ENCODE measurements at places on chromosomes 6 and 20.

DNA sequence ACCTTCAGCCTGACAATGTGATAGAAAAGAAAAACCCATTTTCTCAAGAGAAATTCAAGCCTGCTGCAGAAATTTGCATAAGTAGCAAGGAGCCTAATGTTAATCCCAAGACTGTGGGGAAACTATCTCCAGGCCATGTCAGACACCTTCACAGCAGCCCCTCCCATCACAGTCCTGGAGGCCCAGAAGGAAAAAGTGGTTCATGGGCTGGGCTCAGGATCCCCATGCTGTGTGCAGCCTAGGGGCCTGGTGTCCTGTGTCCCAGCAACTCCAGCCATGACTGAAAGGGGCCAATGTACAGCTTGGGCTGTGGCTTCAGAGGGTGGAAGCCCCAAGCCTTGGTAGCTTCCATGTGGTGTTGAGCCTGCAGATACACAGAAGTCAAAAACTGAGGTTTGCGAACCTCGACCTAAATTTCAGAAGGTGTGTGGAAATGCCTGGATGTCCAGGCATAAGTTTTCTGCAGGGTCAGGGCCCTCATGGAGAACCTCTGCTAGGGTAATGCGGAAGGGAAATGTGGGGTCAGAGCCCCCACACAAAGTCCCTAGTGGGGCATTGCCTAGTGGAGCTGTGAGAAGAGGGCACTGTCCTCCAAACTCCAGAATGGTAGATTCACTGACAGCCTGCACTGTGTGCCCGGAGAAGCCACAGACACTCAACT is 11.8 kb downstream of the ZBTB9 start:
- DNase-seq = no peak

DNA sequence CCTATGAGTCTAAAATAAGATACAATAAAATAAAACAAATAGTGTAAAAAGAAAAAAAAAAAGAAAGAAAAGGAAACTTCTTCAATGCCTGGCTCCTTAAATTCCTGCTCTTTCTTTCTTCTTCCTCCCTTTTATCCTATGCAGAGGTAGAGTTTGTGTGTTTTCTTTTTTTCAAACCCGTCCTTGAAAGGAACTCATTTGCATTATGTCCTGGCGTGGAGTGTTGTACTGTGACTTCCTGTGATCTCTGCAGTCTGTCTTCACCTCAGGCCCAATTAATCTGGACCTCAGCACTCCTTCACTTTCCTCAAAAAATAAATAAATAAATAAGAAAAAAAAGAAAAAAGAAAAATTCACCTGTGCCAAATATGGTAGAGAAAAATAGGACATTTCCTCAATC is 541.9 kb upstream of the SPTLC3 start:
- DNase-seq = no peak

- DNase-seq = no peak
Observed at GRCh38 chr6:70651326-70651905, 16.3 kb upstream of the SMAP1 start.

- no peak for DNase-seq
Observed at GRCh38 chr6:153411070-153411648, 280.1 kb upstream of the RGS17 start.

DNA sequence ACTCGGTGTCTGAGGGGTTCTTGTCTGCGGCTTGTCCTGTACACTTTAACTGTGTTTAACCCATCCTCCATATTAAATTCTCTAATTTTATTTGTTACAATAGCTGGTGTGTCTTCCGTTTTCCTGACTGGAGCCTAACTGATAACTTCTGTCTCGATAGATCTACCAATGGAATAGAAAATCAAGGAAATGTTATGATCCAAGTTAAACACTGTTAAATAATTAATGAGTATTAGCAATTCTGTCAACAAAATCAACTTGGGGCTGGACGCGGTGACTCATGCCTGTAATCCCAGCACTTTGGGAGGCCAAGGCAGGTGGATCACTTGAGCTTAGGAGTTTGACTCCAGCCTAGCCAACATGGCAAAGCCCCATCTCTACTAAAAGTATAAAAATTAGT is 81.7 kb downstream of the DNAH8 start:
- DNase-seq = no peak

- no peak for DNase-seq
Observed at GRCh38 chr6:83593395-83593785, 81.1 kb downstream of the PRSS35 start.

- no peak for DNase-seq
Observed at GRCh38 chr6:52610745-52611355, 34.0 kb upstream of the TRAM2 start.

DNA sequence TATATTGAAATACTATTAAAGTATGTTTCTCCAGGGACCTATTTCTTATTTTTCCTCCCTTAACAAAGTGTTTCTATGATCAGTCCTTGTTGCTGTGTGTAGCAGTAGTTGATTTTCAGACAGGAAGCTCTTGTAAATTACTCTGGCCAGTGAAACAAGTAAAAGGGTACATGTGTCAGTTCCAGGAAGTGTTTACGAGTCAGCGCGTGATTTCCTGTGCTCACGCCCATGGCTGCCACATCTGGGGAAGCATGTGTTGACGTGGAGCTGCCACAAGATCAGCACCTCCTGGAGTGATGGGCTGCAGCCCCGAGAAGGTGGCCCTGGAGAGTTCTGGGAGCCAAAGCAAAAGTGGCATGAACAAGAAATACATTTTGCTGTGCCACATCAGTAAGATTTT is 38.6 kb upstream of the GGTLC1 start:
- no peak for DNase-seq

DNA sequence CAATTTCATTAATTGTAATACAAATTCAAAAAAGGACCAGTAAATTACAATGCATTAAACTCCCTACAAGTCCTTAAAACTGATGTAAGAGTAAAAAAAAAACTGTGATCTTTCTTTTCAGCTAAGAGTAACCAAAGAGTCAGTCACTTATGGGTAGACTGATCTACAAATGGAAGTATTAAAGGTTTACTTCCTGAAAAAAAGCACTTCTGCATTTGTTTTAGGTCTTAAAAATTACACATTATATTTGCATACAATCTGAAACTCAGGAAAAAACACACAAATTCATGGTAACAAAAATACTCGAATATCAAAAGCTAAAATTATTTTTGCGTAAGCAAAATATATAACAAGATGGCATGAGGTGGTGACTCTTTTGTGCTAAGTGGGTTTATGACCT is 23.5 kb downstream of the USP49 start:
- DNase-seq = no peak

DNA sequence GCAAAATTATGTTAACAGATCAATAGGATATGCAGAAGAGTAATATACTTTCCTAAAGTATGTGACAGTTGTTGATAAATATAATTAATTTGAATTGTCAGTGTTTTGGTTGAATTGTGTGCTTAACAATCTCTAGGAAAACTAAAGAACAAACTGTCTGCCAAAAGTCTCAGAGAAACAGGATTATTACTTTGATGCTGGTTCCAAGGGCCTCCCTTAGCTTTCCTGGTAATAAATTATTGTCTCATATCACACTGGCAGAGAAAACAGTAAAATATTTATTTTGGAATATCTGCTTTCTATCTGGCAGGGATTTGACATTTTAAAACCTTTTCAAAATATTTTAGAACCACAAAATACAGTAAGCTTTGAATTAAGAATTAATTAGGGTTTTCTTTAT is 40.1 kb upstream of the CARMIL1 start:
- no peak for DNase-seq

- no peak for DNase-seq
Observed at GRCh38 chr20:34065260-34065659, 46.8 kb downstream of the EIF2S2 start.

GRCh38 chr6:38375341-38375740 is 264.4 kb downstream of the BTBD9 start:
- DNase-seq = no peak

GRCh38 chr6:127590344-127590743 is 13.4 kb downstream of the C6orf58 start:
- DNase-seq = no peak

- DNase-seq = peak; percentile 33
Observed at GRCh38 chr6:157461000-157461915, 80.3 kb downstream of the ZDHHC14 start.

GRCh38 chr20:58907320-58908137 is 55.0 kb downstream of the GNAS start:
- peak; percentile 72 for DNase-seq

- no peak for DNase-seq
Observed at GRCh38 chr20:50085146-50085480, 27.8 kb downstream of the UBE2V1 start.

GRCh38 chr6:157660414-157660813 is 162.6 kb upstream of the SNX9 start:
- no peak for DNase-seq

GRCh38 chr6:54747955-54748354 is 98.6 kb upstream of the FAM83B start:
- DNase-seq = no peak

DNA sequence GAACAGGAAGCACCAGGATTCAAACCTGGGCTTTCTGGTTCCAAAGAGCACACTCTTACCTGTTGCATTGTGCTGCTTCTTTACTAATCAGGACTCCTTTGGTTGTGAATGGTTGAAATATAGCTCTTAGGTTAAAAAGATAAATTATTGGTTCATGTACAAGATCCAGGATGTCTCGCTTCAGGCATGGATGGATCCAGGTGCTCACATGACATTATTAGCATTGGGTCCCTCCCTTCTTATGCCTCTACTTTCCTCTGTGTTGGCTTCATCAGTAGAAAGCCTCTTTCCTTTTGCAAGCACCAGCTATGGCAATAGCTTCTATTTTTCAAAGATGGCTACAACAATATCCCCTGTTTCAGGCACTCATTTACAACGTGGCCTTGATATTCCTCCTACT is 217.7 kb upstream of the SULF2 start:
- DNase-seq = no peak

- DNase-seq = no peak
Observed at GRCh38 chr20:45039475-45039820, 61.5 kb downstream of the KCNS1 start.

DNA sequence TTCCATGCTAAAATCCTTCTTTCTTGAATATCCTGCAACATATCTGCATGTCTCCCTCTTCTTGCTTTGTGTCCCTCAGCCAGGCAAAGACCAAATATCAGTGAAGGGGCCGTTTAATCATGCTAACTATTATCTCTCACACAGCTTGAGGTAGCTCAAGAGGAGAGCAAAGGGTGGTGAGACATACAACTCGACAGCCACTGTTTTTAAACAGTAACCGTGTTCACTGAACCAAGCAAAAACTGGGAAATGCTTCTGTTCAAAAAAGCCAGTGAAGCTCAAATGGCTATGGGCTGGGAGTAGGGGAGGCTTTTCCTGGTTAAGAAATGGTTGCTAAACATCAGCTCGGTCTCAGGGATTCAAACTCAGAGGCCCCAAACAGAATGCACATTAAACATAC is 83.4 kb downstream of the MAP7 start:
- DNase-seq = no peak

GRCh38 chr6:124958759-124959354 is 3.4 kb upstream of the RNF217 start:
- DNase-seq = no peak

DNA sequence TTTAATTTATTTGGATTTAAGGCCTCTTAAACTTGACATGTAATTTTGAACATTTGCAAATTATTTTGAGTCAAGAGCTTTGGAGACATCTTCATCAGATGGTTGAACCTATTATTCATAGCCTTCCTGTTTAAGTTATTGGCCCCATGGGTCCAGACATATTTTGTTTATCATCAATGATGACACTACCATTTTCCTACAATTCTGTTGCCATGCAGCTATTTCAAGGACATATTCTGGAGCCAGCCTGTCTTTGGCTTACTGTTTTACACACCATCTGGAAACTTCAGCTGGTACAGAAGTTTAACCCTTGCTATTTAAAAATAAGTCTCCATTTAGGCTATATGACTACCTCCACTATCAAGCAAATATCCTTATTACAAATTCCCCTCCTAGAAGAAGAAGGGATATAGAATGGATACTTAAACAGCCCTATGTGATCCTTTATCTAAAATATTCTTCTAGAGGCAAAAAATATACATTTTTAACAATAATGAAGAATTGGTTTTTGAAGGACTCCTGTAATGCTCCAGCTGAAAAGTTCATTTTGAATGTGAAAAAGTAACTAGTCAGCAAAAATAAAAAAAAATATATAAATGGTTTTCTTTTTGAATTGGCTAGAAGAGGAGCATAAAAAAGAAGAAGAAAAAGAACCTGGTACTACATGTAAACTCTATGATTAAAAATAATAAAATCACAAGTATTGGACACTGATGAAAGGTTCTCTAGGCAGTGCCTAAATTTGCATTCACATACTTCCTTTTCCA is 544.0 kb upstream of the HS3ST5 start:
- DNase-seq = no peak

DNA sequence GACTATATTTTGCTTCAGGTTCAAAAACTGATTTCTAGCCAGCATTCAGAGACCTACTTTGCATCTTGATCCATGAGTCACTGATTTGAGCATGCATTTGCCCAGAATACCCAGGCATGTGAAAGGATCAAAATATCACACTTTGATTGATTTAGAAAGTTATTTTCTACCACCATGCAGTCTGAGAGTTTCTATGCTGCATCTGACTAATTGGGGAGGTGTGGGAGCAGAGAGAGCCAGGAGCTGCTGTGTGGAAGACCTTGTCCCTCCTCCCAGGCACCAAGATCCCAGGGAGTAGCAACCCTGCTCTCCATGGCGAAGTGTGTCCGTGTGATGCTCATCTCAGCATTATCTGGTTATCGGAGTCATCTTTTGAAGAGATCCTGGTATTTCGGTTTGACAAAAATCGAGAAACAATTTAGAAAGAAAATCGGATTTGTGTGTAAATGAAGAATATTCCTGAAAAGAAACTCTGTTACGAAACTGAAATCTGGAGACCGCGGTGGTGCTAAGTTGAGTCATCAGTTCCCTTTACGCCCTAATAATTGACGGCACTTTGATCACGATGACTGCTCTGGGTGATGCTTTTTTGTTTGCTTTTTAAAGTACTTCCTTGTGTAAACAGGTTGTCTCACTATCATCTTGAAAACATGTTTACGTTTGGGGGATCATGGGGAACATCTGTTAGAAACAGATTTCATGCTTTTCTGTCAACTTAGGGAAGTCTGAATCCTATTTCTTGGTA is 193.4 kb downstream of the BACH2 start:
- no peak for DNase-seq

GRCh38 chr6:219641-220198 is 72.6 kb upstream of the DUSP22 start:
- peak; percentile 21 for DNase-seq
